Globus pallidus (tissue), 1 donor: ENCODE measurements at places on chromosomes 11 and 22.

DNA sequence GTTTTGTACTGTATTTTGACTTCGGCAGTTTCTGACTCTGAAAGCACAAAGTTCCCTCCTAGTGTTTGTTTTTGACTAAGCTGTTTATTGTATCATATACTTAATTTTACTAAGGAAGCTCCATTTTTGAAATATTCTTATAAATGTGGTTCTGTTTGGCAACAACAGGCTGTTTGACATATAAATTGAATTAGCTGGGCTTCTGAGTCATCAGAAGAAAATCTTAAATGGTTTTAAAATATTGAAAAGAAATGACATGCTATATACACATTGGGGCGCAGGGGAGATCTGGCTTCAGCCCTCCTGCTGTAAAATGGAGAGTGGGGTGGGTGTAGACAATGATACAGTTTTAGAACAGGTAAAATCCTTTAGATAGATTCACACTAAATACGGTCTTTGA is 38.6 kb downstream of the SHISA8 start:
- DNase-seq: no peak

GRCh38 chr11:18014876-18015275 is 2.0 kb upstream of the SERGEF start:
- no peak for DNase-seq

DNA sequence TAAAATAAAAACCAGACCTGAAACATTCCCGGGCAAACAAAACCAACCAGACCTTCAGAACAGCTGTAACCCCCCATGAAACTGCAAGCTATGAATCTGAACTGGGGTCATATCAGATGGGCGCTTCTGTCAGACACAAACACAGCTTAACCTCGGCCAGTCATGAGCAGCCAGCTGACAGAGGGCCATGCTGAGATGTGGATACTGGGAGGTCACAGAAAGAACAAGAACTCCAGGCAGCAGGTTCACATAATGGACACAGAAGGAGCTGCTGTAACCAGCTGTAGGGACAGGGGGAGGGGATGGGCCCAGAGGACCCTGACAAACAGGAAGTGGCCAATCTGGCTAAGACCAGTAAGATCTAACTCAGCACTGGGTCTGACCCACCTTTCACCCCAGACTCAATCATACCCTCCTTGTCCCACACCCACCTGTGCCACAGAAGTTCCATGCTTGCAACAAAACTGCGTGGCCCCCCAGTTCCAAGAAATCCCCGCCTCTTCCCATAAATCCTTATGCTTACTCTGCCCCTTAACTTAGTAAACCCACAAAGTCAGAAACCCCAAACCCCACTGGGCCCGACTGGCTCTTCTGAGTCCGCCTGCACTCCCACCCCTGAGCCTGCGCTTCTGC is 4.0 kb downstream of the APOL4 start:
- no peak for DNase-seq

- no peak for DNase-seq
These were observed 92.0 kb downstream of the LARGE1 start for GRCh38 chr22:33828302-33828701.

DNA sequence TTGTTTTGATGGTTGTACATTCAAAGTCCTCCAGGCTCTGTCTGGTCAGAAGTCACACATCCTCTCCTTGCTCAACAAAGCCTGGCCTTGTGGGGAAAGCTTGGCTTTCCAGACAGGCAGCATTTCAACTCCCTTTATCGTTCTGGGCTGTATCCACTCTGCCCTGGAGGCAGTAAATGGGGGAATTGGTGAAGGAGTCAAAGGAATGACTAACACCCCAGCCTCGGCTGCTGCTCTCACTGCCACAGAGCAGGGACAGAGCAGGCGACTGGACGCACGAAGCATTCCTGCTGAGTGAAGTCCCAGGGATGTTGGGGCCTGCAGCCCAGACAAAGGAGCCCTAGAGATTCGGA is 52.8 kb downstream of the WNT11 start:
- DNase-seq: peak; percentile 41

DNA sequence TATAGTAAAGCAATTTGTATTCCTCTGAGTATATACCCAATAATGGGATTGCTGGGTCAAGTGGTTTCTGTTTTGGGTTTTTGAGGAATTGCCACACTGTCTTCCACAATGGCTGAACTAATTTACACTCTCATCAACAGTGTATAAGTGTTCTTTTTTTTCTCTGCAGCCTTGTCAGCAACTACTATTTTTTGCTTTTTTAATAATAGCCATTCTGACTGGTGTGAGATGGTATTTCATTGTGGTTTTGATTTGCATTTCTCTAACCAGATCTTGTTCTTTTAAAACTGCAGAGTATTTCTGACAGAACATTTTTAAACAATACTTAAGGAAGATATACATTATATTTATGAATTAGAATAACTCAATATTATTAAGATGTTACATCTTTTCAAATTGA is 1140.5 kb upstream of the CNTN5 start:
- DNase-seq: no peak

- no peak for DNase-seq
These were observed 118.6 kb upstream of the C11orf87 start for GRCh38 chr11:109303342-109303741.

DNA sequence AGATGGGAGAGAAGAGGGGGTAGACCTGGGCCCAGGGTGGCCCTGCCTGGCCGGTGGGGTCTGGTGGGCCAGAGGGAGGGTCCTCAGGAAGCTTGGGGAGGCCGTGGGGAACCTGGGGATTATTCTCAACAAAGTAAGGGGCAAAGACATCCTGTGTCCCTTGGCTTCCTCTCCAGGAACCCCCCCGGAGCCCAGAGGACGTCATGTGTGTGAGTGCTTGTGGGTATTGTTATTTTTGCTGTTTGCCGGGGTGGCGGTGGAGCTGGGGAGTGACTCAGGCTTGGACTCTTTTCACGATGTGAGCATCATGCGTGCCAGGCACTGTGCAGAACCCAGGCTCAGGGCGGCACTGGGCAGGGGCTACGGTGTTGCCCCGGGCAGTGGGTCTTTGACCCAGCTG is 982 bp upstream of the SHANK3 start:
- DNase-seq: no peak

GRCh38 chr11:133898031-133898769 is 52.9 kb upstream of the SPATA19 start:
- DNase-seq: no peak

GRCh38 chr22:19941365-19942082 is at the start of the genes COMT and TXNRD2:
COMT (plus strand) TSS chr22:19941772; CDS start chr22:19962527, 20,755 bp downstream.
TXNRD2 (minus strand) TSS chr22:19941818; CDS start chr22:19941803, 15 bp downstream.
- DNase-seq: peak; percentile 52

DNA sequence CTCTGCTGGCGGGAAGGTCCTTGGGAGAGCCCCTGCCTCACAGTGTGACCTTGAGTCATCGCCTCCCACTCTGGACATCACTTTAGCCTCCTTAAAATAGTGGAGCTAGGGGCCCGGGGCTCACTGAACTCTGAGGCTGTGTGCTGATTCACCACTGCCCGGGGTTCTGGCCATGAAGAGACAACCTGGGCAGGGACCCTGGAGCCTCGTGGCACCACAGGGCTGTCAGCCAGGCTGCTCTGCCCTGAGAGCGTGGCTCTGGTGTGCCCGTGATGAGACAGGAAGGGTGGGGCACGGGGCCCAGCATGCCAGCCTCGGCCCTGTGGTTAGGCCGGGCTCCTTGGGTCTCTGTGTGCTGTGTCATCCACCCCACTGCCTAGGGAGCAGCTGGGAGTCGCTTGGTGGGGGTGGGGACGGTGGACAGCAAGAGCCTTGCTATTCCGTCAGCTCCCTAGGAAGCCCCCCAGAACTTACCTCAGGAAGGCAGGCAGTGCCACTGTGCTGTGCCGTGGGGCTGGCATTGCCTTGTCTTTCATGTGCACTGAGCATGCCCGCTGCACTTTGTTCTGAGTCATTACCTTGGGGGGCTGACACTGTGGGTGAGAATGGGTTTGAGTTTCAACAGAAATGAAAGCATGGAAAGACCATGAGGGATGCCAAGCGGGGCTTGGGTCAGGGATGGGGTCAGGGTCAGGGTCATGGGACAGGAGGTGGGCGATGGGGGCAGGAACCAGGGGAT is 31.7 kb downstream of the TPCN2 start:
- no peak for DNase-seq

- peak; percentile 26 for DNase-seq
These were observed 28.9 kb downstream of the SIK2 start for GRCh38 chr11:111631024-111631665.

DNA sequence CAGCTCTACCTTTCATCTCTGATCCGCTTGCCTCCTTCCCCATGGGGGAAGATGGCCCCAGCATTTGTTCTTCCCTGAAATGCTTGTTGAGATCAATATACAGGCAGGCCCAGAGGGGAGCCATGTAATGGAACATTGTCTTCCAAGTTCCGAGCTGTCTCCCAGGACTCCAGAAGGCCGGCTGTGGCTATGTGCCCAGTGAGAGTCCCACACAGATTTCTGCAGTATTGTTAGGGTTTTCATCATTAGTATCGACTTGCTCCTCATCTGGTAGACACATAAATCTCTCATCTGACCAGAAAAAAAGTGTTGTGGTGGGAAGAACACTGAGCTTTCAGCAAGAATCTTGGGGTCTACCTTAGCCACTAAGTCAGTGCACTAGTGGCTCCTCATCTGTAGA is 163.4 kb downstream of the TRIM29 start:
- DNase-seq: peak; percentile 72

DNA sequence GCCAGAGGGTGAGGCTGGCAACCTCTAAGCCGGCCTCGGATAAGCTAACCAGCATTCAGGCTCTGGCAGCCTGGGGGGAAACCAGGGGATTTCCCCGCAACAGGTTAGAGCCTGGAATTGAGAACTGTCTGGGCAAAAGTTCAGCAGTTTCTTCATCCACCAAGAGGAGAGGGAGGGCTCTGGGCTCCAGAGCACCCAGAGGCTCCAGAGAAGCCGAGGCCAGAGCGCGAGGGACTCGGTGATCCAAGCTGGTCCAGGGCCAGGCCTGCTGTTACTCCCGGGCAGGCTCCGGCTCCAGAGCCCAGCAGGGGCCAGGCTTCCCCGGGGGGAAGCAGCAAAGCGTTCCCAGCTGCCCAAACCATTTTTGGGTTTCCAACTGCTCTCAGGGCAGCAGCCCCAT is 13.3 kb upstream of the SH3BP1 start:
- DNase-seq: no peak

DNA sequence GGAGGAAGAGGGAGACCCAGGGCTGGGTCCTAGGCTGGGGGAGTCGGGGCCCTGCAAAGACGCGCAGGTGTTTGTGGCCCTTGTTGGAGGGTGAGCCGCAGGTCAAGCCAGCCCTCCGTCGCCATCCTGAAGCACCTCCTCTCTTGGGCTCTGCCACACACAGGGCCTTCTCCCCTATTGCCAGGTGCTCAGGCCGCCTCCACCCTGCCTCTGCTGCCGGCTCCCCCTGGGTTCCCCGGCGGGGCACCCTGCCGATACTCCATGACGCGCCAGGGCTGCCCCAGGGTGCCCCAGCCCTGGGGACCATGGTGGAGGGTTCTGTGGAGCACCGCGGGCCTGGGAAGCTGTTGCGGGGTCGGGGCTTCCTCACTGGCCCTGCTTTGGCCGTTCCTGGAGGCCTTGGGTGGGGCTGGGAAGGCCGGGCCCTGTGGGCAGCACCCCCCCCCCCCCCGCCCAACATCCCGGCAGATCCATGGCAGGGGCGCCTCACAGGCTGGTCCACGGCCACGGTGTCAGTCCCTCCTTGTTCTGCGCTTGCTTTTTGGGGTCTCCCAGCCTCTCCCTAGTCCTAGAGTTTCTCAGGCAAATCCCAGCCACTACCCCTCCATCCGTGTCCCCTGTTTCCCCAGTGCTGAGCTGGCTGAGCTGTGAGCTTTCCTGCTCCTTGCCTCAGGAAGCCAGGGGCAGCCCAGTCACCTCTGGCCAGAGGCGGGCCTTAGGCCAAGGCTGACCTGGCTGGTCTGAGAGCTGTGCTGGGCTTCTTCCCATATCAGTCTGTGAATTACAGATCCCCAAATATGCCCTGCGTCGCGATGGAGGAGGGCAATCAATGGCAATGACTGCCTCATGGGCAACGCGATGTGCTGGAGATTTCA is 2.3 kb upstream of the ADORA2A start:
- DNase-seq: no peak

DNA sequence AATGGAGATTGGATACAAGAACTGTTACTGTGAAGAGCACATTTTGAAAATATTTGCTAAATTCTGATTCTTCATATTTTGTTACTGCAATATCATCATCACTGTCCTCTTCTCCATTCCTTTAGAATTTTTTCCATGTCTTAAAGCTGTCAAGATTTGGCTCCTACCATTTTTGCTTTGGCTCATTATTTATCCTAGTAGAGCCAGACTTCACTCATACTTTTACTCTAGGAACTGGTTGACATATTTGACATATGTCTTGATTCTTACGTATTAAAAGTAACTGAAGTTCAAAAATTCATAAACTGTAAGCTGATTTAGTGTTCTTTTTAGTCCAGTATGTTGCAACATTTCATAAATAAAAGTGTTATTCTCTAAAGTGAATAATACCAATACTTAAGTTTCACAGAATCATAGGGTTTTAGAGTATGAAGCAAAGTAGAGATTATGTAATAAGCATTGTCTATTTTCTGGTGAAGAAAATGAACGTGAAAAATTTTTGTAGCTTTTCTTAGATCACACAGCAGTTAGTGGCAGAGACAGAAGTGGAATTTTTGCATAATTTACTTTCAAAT is 225.6 kb downstream of the TMEM135 start:
- DNase-seq: no peak

DNA sequence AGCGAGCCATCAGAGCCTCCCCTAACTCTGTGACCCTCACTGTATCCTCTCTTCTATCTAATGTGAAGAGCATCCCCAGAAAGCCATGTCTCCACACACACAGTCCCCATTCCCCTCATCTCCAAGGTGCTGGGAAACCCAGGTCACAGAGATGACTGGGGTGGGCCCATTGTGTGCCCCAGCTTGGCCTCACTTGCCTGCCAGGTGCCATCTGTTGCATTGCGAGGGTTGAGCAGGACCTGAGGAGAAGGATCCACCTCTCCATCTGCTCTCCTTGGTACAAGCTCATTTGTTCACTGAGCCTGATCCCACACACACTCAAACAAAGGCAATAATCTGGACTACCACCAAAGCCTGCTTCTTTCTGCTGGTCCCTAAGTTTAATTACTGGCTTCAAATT is 118.8 kb downstream of the SPATA19 start:
- no peak for DNase-seq

DNA sequence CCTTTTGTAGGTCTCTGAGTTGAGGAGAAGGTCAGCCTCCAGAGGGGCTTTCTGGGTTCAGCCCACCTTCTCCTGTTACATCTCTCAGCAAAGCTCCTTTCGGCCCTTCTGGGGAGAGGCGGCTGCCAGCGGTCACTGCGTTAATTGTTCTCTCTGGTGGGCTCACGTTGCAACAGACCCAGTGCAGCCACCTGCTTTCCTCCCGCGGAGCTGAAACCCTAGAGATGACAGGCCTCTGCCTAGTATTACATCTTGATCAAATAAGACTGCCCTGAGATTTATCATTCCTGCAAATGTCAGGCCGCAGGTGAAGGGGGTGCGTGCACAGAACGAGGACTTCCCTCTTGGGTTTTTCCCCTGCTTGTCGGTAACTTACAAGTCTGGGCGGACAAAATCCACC is 43.2 kb upstream of the CREB3L1 start:
- no peak for DNase-seq
